ENCODE measurements at places on chromosomes 13 and 19.
A peak's percentile ranks its signal among the peaks of the same experiment; 100 is the strongest.

- DNase-seq: no peak
Observed at GRCh38 chr13:19085258-19085657, 96.4 kb downstream of the TUBA3C start.

DNA sequence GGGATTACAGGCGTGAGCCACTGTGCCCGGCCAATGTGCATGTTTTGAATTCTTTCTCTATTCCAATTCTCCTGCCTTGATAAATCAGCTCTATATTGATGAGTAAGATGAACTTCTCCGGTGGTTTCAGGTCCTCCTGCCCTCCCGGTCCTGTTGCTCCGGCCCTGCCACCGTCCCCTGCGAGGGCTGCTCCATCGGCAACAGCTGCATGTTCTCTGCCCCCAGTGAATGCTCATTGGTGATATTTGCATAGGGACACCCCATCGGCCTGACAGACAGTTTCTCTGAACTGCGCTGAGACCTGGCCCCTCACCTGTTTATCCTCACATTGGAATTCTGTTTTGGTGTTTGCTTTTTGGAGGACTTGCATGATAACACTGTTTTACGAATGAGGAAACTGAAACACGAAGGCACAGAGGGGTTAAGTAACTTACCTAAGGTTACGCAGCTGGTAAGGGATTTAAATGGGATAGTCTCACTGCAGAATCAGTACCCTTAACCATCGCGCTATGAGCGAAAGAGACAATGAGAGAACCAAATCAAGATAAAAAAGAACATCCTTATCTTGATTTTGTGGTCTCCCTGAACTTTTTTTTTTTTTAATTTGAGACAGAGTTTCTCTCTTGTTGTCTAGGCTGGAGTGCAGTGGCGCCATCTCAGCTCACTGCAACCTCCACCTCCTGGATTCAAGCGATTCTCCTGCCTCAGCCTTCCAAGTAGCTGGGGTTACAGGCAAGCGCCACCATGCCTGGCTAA, 32.2 kb downstream of the ZNF557 start:
- no peak for DNase-seq

- DNase-seq: no peak
Observed at GRCh38 chr13:67119481-67119894, 110.6 kb downstream of the PCDH9 start.

DNA sequence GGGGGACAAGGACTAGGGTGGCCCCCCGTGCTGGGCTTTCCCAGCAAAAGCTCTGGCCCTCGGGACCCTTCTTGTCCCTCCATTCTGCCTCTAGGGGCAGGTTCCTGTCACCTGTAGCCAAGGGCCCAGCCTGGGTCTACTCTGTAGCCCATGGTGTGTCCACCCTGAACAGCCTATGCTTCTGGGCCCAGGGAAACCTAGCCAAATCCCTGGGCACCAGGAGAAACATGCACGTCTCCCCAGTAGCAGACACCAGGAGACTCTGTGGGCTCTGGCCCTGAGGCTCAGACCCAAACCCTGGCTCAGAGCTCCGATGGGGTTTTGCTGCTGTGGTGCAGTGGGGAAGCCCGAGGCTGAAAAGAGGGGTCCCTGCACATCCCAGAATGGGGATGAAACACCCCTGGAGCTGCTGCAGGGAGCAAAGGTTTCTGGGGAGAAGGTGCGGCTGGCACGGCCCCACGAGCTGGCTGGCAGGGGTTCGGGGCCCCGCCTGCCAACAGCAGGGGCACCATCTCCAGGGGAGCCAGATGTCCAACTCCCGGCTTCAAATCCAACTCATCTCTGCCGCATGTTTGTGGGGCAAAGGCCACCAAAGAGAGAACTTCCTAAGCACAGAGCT, 18.2 kb downstream of the CEBPG start:
- DNase-seq: no peak

DNA sequence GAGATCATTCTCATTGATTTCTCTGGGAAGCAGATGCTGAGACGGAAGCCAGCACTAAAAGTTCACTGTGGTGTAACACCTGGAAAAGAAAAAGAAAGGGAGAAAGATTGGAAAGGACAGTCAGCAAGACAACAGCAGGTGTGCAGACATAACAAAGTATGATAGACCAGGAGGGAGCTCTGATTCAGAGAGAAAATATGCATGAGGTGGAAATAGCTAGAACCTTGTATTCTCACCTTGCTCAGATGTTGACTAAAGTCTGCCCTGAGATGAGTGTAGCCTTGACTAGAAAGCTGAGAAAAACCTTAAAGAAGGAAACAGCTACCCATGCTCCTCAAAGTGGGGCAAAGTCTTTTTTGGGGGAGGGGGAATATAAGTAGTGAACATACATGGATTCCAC, 1711.8 kb downstream of the EFNB2 start:
- no peak for DNase-seq

DNA sequence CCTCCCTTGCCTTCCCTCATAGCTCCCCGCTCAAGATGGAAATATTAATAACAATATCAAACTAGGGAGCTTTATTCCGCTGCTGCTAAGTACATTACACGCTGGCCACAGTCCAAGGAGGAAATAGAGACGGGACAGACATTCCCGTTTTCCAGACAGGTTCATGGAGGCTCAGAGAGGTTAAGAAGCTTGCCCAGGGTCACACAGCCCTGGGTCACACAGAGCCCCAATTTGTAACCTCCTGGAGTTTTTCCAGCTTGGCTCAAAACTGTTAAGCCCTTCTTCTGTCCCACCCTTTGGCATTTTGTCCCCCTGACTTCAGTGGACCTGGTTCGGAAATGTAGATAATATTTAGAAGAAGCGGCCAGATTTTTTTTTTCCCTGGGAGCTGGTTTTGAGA, 2.0 kb downstream of the BICRA start:
- no peak for DNase-seq

GRCh38 chr13:86082121-86082520, 282.9 kb upstream of the SLITRK6 start:
- no peak for DNase-seq

GRCh38 chr13:75907044-75907443, 270.9 kb downstream of the LMO7 start:
- DNase-seq: no peak

- DNase-seq: no peak
Observed at GRCh38 chr19:17951990-17952976, 14.6 kb upstream of the KCNN1 start.

GRCh38 chr13:73146707-73147106, 87.9 kb downstream of the KLF5 start:
- DNase-seq: no peak

- no peak for DNase-seq
Observed at GRCh38 chr19:53545271-53546065, 7.5 kb downstream of the ZNF331 start.

GRCh38 chr19:56087647-56088496, 33.2 kb downstream of the ZNF787 start:
- DNase-seq: no peak

GRCh38 chr13:112513761-112514160, 74.2 kb downstream of the TUBGCP3 start:
- no peak for DNase-seq

GRCh38 chr19:49677231-49677900, at the start of gene PRMT1:
Gene PRMT1 (plus strand): TSS chr19:49677271. CDS start chr19:49677281, 10 bp downstream.
- DNase-seq: peak; percentile 49

DNA sequence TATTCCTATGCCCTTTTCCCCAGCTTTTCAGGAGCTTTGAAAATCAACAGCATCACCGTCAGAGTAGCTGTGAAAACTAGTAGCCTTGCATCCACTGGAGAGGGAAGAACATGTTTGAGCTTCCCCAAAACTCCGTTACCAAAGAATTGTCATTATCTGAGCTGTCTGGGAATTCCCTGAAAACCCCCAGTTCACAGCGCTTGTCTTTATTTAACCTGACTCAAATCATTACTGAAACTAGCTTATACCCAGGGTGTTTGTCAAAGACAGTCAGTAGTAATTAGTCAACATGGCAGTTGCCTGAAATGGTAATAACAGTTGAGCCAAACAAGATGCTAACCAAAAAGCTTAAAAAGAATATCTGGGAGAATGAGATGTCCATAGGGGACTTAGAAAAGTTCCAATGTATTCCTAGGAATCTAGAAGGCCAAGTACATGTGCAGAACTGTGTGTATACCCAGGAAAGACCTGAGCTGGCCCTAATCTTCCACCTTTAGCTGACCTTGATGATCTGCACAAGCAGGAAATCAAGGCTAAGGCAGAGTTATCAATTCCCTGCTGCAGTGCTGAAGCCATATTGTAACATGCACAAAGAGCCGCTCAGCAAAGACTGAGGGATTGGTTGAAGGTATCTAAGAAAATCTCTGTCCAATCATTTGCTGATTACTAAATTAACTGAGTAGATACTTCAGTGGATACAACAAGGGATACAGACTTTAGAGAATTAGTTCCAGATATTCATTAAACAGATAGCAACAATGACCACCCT, 130.8 kb downstream of the KL start:
- no peak for DNase-seq

- no peak for DNase-seq
Observed at GRCh38 chr19:6313398-6313969, 19.9 kb downstream of the ACER1 start.

GRCh38 chr13:55439450-55439849, 1701.3 kb upstream of the PRR20A start:
- DNase-seq: no peak

GRCh38 chr13:94239135-94239534, 240.3 kb downstream of the DCT start:
- no peak for DNase-seq

DNA sequence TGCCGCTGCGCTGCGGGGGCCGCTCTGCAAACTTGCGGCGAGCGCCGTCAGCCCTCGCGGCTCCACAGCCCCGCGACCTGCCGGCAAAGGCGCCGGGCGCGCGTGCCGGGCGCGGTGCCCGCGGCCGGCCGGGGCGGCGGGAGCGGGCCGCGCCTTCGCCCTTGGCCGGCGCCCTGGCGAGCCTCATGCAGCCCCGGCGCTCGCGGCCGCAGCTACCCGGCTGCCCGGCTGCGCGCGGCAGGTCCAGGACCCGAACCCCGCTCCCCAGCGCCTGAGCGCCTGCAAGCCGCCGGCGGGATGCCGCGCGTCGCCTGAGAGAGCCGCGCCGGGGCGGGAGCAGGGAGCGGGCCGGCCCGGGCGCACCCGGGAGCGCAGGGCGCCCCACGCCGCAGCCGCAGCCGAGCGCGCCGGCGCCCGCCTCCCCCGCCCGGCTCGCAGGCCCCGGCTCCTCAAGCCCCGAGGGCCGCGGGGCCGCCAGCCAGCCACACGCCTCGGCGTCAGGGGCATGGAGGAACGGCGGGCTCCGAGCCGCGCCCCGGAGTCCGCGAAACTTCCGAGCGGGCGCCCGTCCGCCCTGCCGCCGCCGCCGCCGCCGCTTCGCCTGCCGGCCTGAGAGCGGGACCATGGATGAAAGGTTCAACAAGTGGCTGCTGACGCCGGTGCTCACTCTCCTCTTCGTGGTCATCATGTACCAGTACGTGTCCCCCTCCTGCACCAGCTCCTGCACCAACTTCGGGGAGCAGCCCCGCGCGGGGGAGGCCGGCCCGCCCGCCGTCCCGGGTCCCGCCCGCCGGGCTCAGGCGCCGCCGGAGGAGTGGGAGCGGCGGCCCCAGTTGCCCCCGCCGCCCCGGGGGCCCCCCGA, 564 bp downstream of the HS6ST3 start:
- no peak for DNase-seq

GRCh38 chr13:65585346-65585745, 1644.8 kb downstream of the PCDH9 start:
- no peak for DNase-seq

- no peak for DNase-seq
Observed at GRCh38 chr13:48155848-48156247, 60.9 kb upstream of the MED4 start.

DNA sequence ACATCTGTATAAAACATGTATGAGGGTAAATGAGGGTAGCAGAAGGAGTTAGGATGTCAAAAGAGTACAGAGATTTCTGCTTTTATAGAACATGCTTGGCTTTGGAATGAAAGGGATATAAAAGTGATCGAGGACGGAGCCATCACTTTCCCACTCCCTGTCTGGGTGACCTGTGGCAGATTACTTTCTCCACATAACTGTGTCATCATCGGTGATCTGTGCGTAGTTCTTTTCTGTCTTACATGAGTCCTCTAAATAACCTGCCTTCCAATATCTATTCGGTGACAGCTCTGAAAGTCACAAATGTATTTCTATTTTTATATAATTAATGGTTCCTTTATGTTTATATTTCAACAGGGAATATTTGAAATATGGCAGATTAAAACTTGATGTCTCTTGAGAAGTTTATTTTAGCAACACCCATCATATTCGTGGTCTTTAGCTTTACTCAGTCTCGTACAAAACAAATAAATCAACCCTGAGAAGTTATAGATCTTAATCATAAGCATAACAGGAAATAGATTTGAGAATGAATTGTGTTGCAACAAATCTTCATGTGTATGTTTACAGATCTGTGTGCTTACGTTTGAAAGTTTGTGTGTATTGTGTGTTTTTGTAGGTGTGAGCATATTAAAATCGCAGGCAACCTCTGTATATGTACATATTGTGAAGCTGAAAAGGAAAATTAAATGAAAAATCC, 1094.3 kb downstream of the EFNB2 start:
- DNase-seq: no peak

DNA sequence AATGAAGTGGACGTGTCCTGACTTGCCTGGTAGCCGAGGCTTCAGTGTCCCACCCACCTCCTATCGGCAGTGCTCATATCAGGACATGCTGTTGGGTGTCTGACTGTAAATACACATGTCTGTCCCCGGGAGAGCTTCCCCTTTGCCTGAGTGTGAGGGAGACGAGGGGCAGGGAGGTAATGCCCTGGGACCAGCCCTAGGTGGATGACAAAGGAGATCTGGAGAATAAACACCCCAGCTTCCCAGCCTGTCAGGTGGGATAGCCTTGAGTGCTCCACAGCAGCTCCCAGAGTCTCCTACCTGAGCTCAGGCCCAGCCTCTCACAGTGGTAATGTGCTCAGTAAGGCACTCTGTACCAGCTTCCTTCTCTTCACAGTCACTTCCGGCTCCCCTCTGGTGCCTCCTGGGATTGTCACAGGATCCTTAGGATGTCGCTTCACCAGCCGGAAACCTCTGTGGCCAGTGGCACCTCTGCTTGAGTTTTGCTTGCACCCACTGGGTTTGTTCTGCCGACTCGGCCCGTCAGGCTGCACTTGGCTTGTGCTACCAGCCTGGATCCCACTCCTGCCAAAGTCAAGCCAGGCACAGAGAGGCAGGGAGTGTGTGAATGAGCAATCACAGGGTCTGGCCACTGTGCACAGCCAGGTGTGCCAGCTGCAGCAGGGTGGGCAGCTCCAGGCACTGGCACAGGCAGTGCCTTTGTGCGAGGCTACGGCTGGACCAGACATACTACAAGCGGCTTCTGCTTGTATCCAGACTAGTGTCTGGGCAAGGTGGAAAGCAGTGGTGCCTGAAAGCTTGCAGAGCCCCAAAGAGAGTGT, 54.4 kb upstream of the RGCC start:
- no peak for DNase-seq

DNA sequence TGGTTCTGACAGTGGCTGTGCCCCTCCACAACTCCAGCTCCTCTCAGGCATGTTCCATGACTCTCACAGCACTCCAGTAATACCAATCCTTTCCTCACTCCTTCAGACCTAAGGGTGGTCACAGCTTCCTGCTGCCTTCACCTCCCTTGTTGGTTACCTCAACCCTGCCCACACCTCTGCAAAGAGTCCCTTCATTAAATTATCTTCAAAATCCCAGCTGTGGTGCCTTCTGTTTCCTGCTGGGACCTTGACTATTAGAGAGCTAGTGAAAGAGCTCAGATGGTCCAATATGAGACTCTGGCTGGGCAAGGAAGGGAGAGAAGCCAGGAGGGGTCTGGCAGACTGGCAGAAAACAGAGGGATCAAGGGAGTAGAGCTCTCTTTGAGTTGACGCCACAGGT, 26.1 kb downstream of the DEDD2 start:
- DNase-seq: no peak
